ENCODE measurements at places on chromosomes 12 and 14. TPM values are rescaled to one million over a fixed set of nuclear protein-coding genes. Genes with fewer than 3 reads are reported as not detected.

DNA sequence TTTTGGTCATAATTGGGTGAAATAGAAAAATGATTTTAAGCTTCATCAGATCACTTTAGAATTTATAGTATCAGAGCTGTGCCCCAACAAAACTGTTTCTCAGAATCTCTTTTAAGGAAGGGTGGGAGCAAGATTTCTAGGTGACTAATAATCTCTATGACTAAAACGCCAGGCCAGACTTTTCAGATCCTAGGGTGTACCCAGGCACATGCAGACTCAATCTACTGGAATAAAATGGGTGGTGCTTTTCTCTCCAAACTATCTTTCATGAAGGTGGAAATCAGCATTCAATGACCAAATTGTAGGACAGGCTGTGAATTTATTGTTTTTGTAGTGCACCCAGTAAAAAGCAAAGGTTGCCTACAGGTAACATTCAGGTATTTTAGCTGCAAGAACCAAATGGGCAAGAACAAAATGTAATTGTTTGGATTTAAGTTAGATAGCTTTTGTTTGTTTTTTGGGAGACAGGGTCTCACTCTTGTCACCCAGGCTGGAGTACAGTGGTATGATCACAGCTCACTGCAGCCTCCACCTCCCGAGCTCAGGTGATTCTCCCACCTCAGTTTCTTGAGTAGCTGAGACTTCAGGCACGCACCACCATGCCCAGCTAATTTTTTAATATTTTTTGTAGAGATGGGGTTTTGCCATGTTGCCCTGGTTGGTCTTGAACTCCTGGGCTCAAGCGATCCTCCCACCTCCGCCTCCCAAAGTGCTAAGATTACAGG is 49.5 kb downstream of the PPP2R5C start:
- no peak for DNase-seq

DNA sequence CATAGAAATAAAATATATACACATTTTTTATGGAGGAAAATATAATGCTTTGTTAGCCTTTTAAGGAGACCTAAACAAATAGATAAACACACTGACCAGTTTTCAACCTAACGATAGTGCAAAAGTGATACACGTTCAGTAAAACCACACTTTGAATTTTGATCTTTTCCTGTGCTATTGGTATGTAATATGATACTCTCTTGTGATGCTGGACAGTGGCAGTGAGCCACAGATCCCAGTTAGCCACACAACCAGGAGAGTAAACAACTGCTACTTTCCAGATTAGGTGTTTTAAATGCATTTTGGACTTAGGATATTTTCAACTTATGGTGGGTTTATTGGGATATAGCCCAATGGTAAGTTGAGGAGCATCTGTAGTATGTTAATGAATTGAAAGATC is 243.1 kb downstream of the ERC1 start:
- no peak for DNase-seq

DNA sequence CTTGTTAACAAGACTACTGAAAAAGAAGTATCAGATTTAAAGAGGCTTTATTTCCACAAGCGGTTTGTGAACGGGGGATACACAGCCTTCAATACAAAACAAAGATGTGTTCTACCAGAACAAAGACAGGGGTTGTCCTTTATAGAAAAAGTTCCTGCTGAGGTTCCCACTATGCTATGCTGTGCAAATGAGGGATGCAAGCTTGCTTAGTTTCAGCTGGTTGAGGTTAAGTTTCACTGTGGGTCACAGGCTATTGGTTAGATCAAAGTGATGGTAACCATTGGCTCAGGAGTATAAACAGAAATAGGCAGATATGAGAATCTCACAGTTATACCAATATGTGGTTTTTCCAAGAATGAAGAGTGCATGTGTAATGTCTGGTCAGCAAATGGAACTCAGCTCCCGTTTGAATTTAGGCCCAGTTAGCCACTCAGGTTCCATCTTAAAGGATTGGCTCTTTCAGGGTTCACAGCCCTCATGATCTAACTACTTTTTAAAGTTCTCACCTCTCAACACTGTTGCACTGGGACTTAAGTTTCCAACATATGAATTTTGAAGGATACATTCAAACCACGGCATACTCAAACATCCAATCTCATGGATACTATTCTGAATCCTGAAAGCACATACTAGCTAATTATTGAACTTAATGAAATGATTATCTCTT is 215.4 kb upstream of the DCN start:
- DNase-seq = no peak

- DNase-seq = no peak
Observed at GRCh38 chr12:2145433-2145998, 92.7 kb downstream of the CACNA1C start.

- no peak for DNase-seq
Observed at GRCh38 chr14:99754141-99755067, 38.8 kb upstream of the EML1 start.

DNA sequence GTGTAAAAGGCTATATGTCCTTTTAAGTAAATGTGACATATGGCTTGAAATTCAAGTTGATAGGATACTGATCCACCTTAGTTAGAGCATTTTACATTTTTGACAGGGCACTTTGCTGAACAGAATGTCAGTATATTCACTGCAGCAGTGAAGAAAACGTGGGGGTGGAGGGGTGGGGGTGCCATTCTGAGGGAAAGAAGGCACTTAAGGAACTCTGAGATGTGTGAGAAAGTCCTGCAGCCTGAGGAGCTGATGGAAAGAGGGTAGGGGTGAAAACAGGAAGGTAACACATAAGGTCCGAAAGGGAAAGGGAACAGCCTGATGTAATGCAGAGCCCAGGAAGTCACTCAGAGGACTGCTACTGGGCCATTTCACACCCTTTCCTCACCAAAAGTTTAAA is 265.5 kb upstream of the GRIP1 start:
- DNase-seq = no peak

DNA sequence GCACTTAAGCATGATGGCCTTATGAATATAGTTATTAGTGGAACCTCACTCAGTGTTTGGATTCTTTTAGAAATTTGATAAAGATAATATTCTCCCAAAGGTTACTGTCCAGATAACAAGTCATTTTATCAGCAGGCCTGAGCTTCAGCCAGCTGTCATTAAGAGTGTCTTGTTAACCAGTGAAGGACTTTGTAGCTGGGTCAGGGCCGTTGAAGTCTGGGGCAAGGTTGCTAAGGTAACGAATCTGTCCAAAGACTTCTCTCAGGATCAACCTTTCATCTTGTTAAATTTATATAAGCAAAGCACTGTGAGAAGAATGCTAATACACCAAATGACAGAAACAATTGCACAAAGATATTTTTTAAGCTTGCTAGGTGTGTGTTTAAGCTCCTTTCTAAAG is 271.3 kb upstream of the TMPO start:
- no peak for DNase-seq

DNA sequence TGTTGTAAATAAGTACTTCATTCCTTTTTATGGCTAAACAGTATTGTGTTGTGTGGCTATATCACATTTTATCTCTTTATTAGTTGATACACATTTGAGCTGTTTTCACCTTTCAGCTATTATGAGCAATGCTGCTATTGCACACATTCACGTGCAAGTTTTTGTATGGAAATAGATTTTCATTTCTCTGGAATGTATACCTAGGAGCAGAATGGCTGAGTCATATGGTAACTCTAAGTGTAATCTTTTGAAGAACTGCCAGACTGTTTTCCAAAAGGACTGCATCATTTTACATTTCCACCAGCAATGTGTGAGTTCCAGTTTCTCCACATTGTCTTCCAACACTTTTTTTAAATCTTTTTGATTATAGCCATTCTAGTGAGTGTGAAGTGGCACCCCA is 134.0 kb downstream of the SRGAP1 start:
- no peak for DNase-seq

GRCh38 chr12:111063295-111064026 is 143.1 kb upstream of the MYL2 start:
- no peak for DNase-seq

GRCh38 chr14:57962325-57963035 is 96.6 kb upstream of the SLC35F4 start:
- DNase-seq = peak; percentile 66

GRCh38 chr12:33439587-33440011 is at the start of gene SYT10:
TSS of gene SYT10 (minus strand) at chr12:33439819. CDS start at chr12:33439522, 297 bp downstream.
- DNase-seq = no peak

The TMEM63C gene
- polyA plus RNA-seq = 3.7 TPM

The DDHD1 gene
- 3.6 TPM for polyA plus RNA-seq

The MYH6 gene
- polyA plus RNA-seq = 0.05 TPM

The PIANP gene
- polyA plus RNA-seq = 6.3 TPM

The NTF3 gene
- 1.5 TPM for polyA plus RNA-seq

The PAPOLA gene
- 163 TPM for polyA plus RNA-seq

Data from H1 (cell line).